GM12891 (cell line): ENCODE measurements at places on chromosomes 11 and 22.

- DNase-seq: no peak
Observed at GRCh38 chr22:36102995-36103394, 57.6 kb downstream of the APOL3 start.

- DNase-seq: peak; percentile 56
Observed at GRCh38 chr11:79493555-79494171, 52.8 kb upstream of the TENM4 start.

- DNase-seq: no peak
Observed at GRCh38 chr22:46381731-46382130, 46.2 kb downstream of the TRMU start.

DNA sequence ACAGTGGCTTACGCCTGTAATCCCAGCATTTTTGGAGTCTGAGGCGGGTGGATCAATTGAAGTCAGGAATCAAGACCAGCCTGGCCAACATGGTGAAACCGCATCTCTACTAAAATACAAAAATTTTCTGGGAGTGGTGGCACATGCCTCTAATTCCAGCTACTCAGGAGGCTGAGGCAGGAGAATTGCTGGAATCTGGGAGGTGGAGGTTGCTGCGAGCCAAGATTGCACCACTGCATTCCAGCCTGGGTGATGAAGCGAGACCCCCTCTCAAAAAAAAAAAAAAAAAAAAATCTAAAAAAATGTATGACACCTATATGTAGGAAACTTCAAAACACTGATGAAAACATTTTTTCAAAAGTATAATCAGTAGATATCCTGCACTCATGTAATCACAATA is 242.7 kb upstream of the CHORDC1 start:
- no peak for DNase-seq

GRCh38 chr11:82906931-82907330 is 5.4 kb downstream of the DDIAS start:
- no peak for DNase-seq

GRCh38 chr11:31801298-31801702 is 9.8 kb downstream of the PAX6 start:
- no peak for DNase-seq

DNA sequence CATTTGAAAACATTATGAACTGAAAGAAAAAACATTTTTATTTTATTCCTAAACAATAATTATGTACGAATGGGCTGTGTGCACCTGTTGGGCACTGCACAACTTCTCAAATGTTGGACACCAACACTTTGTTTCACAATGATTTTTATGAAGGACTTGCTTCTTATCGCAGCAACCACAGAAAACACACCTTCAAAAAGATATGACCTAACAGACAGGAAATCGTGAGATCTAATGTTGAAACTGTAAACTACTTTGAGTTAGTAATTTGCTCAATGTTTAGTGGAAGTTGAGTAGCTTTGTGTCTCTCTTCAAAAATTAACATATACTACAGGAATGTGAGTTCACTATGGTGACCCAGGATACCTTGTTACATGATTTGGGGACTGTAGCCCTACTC is 98.6 kb downstream of the NXPE2 start:
- DNase-seq: no peak

DNA sequence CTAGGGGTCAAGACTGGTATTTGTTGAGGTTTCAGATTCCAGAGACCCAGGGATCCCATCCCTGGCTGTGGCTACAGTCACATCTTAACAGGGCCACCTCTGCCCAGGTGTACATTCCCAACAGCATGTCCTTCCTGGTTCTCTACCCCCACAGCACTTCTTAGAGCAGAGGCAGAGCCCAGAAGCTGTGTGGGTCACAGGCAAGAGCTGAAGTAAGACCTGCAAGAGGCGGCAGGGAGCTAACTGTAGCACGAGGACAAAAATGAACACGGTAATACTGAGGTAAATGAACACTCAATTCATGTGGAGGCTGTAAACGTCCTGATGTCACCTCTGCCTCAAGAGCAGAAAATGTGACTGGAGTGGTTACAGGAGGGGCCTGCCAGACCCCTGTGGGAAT is 21.7 kb upstream of the RAPSN start:
- DNase-seq: no peak

DNA sequence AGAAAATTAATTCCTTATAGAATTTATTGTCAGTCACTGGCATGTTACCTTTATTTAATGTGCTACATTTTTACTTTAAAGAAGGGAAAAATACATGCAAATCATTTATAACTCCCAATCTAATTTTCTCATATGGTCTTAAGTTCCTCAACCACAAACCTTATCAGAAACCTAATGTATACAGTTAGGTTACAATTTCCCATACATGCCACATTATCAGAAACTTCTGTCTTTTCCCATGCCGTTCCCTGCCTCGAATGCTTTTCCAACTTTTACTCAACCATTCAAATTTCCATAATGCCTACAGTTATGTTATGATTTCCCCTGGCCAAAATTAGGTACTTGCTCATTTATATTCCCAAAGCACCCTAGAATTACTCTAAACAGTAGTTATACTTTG is 13.5 kb downstream of the RSF1 start:
- DNase-seq: no peak
